ENCODE measurements at places on chromosomes 6 and 20.

DNA sequence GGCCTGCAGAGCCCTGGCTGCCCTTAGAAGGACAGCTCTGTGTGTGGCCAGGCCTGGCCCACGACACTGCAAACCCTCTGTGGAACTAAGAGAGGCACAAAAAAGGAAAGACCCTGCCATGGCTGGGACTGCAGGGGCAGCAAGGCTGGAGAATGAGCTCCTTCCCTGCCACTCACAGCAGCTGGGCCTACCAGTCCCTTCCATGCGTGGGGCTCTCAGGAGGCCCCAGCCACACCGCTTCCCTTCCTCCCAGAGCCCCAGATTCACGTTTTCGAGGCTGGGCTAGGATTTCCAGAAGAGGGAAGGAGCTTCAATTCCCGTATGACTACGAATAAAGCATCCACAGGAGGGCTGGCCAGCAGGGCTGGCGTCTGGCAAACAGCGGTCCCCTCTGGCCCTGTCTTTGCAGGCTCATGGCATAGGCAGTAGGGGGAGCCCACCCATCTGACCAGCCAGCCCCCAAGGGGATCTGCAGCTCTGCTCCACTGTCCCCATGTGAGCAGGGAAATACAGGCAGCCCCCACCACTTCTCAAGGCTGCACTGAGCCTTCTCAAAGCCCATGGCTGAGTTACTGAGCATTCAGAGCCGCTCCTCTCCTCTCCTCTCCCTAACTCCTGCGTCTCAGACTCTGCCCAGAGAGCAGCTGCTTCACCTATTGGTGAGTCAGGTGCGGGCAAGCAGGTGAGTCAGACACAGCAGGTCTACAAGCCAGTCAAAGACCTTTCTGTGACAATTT lies 53.1 kb downstream of the NINL start:
- no peak for DNase-seq

- DNase-seq: no peak
Measured at GRCh38 chr6:148650941-148651505, 95.8 kb upstream of the UST start.

DNA sequence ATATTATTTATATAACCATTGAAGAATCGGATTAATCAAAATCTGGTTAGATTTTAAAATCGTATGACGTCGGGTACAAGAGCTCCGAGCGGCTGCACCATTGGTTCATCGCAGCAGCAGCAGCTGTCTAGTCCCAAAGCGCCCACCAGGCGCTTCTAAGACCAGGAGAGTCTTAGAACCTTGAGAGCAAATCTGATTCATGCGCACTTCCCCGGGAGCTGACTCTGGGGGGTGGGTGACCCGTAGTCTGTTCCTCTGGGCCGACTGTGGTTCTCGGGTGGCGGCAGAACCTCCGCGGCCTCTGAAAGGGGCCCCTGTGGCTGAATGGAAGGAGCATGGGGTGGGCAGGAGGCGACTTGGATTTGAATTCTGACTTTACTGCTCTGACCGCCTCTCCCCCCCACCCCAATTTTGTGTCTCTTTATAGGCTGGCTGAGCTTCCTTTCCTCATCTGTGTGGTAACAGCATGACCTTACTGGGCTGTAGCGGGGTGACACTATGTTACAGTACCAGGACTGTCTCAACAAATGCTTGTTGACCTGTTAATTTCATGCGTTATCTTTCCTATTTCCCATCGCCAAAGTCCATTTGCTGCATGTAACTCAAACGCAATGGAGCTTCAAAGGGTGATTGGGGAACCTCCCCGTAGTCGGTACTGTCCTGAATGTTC lies 119.7 kb downstream of the RTN4IP1 start:
- DNase-seq: no peak

DNA sequence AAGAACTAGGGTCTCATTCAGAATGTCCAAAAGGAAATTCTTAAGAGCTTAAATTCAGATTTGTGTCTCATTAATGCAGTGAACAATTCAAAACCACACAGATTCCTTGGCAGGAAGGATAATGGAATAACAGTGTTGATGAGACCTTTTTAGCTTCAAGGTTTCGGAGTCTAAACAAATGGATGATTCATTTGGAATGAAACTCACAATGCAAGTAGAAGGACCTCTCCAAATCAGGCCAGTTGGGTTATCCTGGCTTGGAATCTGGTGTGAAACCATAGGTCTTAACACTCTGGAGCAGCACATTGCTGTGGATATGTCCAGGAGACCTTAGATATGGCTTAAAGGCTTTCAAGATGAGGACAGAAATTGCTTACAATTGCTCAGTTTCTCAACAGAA lies 44.9 kb downstream of the KCTD20 start:
- no peak for DNase-seq

DNA sequence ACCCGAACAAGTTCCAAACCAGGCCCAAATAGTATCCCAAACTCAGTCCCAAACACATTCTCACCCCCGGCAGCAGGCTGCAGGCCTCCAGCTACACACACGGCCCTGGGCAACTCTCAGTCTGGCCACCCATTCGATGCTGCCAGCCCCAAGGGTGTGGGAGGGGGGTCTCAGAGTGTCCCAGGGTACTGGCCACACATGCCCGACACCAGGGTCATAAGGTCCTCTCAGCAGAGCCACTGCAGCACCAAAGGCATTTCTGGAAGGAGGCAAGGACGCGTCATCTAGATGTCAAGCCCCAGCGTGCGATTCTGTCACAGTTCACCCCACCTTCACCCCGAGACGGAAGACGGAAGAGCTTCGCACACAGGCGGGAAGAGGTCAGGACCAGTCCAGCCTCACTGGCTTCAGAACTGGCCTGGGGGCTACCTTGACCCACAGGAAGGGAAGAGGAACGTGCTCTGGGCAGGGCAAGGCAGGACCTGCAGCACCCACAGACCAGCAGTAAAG lies 9.5 kb downstream of the MYL9 start:
- no peak for DNase-seq

DNA sequence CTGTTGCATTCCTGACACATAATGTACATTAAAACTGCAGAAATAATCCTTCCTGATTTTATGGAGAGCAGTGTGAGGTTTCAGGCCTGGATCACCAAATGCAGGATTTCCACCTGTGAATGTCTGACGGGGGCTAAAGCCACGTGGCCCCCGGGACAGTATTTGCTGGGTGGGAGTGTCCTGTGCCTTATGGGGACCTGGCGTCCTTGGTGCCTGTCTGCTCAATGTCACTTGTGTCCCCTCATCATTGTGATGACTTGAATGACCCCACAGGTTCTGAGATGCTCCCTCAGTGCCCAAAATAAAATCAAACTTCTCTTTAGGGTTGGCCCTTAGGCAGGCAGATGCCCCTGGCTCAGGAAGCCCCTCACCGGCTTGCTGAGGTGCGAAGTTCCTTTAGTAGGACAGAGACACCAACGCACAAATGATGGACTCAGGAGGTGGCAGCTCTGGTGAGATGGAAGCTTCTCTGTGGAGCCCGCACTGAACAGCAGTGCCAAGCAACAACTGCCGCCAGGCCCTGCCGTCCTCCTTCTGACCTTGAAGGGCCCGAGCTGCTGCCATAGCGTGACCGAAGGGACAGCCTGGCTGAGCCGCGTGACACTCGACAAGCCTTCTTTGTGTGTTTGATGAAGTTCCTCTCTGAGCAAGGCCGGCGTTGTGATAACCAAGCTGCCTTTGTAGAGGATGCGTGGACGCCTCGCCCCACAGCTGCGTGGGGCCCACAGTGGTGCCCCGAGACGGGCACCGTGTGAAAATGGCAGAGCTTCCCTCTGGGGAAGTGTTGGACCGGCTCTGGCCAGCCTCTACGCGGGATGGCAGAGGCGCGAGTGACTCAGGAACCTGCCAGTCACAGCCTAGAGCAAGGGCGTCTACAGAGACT lies 30.9 kb downstream of the FRMD1 start:
- DNase-seq: no peak

DNA sequence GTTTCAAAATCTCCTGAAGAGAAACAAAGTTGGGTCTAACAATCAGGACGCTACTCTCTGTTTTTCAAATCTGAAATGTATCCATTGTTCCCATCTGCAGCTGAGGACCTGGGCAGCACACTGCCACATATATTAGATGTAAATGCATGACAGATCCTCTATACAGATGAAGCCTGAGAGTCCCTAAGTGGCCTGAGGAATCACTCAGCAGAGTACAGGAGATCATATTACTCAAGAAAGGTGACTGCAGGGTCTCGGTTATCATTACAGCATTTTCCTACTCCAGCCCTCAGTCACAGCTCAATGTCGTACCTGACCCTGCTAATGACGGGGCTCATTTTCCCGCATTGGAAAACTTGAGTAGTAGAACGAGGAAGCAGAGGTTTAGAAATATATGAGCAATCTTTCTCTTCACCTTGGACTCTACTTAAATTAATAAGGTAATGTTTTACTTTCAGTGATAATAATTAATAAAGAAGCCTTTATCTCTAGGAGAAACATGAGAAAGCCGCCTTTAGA lies 256.2 kb upstream of the IRAK1BP1 start:
- DNase-seq: no peak

DNA sequence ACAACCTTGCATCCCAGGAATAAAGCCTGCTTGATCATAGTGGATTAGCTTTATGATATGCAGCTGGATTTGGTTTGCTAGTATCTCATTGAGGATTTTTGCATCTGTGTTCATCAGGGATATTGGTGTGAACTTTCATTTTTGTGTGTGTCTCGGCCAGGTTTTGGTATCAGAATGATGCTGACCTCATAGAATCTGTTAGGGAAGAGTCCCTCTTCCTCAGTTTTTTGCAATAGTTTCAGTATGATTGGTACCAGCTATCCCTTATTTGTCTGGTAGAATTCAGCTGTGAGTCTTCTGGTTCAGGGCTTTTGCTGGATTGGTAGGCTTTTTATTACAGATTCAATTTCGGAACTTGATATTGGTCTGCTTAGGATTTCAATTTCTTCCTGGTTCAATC lies 132.5 kb downstream of the ZFAND3 start:
- DNase-seq: no peak

- DNase-seq: no peak
Measured at GRCh38 chr20:58021481-58021880, 207.0 kb downstream of the ANKRD60 start.

DNA sequence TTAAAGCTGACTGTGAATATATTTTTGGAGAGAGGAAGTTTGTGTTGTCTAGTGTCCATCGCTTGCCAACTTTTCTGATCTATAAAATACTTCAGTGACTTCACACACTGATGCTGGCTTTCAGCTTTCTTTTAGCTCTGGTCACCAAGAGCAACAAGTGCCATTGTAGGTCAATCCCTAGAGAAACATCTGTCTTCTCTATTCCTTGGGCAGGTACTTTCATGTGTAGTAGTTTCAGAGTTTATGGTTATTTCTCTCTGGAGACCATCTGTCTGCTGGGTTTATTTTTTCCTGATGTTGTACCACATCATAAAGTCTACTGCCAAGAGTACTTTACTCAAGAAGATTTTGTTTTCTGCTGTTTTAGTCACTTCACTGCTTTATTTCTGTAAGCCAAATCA lies 249.9 kb downstream of the KHDC1L start:
- DNase-seq: no peak

- no peak for DNase-seq
Measured at GRCh38 chr6:56036916-56037600, 161.7 kb upstream of the BMP5 start.

GRCh38 chr20:64044484-64045247 lies 4.8 kb downstream of the SOX18 start:
- no peak for DNase-seq

GRCh38 chr6:77450924-77451323 lies 12.4 kb downstream of the HTR1B start:
- peak; percentile 7 for DNase-seq

DNA sequence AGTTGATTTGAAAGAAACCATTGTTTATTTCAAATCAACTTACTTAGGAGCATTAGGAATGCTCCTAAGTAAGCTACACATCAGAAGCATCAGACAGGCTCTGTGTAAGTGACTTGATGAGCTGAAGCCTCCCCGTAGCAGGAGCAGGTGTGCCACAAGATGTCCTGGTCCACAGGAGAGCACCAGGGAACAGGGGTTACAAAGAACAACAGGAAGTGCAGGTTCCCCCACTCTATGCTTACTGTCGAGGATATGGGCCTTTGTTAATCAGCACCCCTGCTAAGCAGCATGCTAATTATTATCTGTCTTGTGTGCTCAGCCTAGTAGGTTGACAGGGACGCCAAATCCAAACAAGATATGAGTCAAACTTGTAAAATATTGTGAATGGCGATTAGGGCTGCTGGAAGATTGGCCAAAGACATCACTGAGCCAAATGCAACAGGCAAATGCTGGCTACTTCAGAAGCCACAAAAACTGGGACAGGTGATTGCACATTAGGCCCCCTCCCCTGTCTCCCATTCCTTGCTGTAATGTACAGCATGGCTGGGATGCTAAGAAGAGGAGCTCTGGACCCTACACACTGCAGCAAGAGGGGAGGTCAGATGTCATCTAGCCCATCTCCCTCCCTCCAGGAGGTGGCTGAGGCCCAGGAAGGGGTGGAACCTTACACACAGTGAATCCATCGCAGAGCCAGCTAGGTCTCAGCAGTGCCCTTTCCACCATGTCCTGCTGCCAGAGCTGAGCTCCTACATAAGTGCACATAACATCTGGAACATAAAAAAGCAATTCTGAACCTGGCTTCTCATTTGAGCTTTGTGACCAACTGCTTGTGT lies 939 bp downstream of the TGM3 start:
- no peak for DNase-seq

DNA sequence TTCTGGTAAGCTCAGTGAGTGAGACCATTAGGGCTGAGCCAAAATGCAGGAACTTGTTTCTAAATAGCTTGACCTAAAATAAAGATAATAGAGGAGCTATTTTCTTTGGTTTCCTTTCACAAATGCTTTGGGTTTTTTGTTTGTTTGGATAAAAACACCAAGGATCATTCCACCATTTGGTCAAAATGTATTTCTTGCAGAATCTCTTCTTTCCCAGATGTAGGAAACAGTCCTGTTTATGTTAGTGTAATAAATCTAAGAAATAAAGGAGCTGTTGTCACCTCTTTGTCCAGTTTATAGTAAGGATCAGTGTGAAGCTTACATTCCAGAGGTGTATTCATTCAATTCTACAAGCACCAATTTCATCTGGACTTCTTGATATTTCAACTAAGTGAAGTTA lies 297.8 kb downstream of the GJA1 start:
- DNase-seq: no peak

DNA sequence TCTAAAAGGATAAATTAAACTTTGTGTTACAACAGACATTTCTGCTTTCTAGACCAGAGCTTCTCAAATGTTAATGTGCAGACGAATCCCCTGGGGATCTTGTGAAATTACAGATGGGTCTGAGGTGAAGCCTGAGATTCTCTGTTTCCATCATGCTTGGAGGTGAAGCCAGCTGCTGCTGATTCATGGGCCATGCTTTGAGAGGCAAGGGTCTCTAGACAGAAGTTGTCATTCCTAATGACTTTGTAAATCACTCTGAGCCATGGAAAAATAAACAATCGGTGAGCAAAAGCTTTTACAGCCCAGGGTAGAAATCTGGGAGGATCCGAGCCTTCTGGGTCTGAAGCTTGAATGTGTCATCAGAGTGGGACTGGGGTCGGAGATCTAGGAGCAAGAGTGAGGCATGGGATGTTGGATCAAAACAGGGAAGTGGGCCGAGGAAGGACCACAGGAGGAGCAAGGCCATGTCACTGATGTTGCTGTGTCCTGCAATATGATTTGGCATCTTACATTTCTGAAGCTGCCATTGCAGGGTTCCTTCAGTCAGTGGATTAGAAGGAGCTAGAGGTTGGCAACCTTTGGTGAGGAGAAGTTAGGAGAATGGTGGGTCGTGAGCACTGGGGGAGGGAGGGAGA lies 77.3 kb downstream of the TRMT11 start:
- DNase-seq: no peak
